HFF-Myc (cell line): ENCODE measurements at places on chromosomes 1 and 21.

- DNase-seq, result no peak
Observed at GRCh38 chr1:202075389-202075788, 47.3 kb upstream of the GPR37L1 start.

GRCh38 chr1:174358344-174358743 lies 89.4 kb upstream of the GPR52 start:
- DNase-seq, result no peak

GRCh38 chr1:112866981-112867380 lies 89.0 kb downstream of the SLC16A1 start:
- DNase-seq, result no peak

GRCh38 chr1:3598051-3598491 lies 13.2 kb downstream of the MEGF6 start:
- DNase-seq, result no peak

GRCh38 chr1:156884560-156885184 lies 8.8 kb upstream of the PEAR1 start:
- DNase-seq, result no peak

- no peak for DNase-seq
Observed at GRCh38 chr21:14699433-14700407, 153.6 kb upstream of the SAMSN1 start.

- DNase-seq, result no peak
Observed at GRCh38 chr1:208587110-208587509, 342.9 kb upstream of the PLXNA2 start.

GRCh38 chr1:24108334-24109165 lies 3.4 kb downstream of the MYOM3 start:
- DNase-seq, result peak; percentile 31

GRCh38 chr21:43305811-43306311 lies 121.1 kb downstream of the SIK1 start:
- DNase-seq, result no peak

DNA sequence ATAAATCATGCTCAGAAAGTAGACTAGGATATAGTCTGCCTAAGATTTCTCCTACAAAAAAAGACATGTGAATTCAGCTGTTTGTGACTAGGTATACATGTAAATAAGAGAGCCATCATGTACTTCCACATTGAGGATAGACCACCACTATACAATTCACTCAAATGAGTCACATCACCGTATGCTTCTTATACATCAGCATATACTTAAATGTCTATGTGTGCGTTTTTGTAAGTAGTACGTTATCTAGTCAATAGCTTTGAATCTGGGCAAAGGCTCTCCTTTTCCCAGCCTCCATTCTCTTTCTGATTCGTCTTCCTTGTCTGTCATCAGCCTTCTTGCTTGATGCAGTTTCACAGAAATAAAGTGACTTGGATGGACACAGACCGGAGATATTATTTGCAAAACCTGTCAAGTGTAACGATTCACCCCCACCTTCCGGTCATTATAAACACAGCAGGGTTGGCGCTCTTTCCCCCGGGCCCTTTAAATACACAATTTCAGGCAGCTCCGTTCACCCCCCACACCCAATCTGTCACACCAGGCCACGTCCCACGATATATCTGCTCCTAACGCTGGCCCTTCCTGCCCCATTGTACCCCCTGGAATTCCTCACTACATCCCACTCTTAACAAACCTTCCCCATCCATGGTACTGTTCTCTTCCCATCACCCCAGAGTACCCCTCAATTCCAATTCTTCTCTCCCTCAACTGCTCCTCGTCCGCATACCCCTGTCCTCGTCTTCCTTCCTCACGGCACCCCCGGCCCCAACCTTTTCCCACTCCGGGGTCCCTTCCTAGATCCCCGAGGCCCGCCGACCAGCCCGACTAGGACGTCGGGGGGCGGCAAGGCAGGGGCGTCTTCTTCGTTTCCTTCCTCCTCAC lies 636 bp downstream of the VAMP4 start:
- DNase-seq, result no peak
